Activated CD8-positive, alpha-beta T cell treated with anti-CD3 and anti-CD28 coated beads for 36 hours (primary cell): ENCODE measurements at places on chromosomes 6 and 20.
A peak's percentile ranks its signal among the peaks of the same experiment; 100 is the strongest.

- no peak for DNase-seq
Observed at GRCh38 chr6:4008324-4009047, 70.5 kb downstream of the FAM217A start.

GRCh38 chr6:136723780-136724179 is 68.5 kb downstream of the MAP3K5 start:
- peak; percentile 73 for DNase-seq

- no peak for DNase-seq
Observed at GRCh38 chr6:36829919-36830544, 9.2 kb downstream of the CPNE5 start.

DNA sequence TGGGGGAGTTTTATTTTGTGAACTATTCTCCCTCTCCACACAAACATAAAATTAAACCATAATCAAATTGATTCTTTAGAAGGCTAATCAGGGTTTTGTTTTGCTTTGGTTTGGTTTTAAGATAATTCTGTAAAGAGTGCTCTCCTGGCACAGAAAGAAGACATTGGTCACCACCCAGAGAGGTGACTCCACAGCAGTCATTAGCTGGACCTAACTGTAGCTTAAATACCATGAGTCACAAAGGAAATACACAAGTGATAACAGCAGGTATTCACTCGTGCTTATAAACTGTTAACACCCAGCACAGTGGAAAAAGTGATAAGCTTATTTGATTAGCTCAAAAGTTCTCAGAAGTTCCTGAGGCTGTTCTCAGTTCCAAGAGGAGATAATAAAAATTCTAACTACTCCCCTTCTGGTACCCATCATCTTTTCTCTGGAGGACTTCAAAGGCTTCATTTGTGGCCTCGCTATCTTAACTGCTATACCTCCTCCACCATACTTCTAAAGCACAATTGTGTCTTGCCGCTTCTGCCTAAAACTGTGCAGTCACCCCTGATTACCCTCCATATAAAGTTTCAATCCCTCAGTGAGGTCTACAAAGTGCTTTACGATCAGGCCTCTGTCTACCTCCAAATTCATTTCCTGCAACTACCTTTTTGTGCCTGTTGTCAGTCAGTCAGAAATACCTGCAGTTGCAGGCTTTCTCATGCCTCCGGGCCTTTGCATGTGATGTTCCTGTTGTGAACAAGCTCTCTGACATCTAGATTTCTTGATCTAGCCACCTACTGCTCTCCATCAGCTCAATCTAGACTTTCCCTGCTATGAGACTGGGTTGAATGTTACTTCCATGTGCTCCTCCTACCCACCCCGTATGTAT is 201.1 kb downstream of the SAMD5 start:
- no peak for DNase-seq

- no peak for DNase-seq
Observed at GRCh38 chr20:58719258-58719657, 26.7 kb downstream of the NPEPL1 start.

GRCh38 chr6:105992315-105992961 is 93.7 kb upstream of the PRDM1 start:
- peak; percentile 88 for DNase-seq

DNA sequence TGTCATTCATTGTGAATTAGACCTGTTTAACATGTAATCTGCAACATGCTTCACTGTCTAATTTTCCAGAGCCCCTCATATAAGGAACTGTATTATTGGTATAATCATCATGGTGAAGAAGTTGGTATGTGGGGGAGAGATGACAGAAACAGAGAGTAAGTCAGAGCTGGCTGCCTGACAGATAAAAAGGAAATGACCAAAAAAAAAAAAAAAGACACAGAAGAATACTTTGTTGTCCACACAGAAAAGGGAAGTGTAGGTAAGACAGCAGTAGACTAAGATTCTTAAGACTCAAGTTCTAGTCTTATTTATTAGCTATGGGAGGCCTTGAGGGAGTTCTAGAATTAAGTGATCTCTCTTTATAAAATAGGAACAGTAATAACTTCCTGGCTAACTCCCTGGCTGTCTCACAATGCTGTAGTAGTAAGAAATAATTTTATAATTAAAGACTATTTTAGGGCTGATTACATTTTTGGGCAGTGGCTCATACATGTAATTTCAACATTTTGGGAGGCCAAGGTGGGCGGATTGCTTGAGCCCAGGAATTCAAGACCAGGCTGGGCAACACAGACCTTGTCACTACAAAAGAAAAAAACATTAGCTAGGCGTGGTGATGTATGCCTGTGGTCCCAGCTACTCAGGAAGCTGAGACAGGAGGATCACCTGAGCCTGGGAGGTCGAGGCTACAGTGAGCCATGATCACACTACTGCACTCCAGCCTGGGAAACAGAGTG is 102.5 kb downstream of the PRL start:
- no peak for DNase-seq

GRCh38 chr6:26173836-26174145 is 86.6 kb downstream of the HFE start:
- DNase-seq = no peak

GRCh38 chr6:150302520-150303176 is 66.2 kb upstream of the IYD start:
- no peak for DNase-seq

DNA sequence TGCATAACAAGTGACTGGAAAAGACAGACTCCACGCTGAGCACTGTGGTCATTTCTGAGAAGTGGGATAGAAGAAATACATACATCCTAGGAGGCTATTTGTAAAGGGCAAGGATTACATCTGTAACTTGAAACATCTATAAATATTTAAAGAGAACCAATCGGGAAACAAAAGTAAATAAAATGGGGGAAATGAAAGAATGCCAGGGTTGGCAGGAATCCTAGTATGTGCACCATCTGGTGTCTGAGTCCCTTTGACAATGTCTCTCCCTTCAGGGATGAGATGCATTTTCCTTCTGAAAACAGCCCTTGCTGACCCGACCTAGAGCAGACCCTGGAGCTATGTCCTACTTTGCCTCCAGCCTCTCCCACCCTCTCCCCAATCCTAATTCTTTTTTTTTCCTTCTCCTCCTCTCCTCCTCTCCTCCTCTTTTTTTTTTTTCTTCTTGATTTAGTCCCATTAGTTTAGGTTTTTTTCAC is 53.2 kb downstream of the VSTM2L start:
- no peak for DNase-seq

DNA sequence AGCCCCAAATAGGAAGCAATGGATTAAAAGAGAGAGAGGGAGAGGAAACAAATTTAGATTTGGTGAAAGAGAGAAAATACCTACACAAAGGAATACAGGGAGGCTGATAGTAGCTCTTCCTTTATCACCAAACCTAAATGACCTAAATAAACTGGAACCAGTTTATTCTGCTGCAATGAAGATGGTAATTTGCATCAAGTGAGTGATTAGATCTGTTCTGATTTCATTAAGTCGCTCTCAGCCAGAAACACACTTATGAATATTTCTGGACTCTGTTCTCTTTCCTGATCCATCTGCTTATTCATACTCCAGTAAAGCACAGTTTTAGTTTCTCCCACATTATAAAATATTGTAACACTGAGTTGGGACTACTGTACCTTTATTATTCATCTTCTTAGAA is 83.4 kb upstream of the BMP5 start:
- DNase-seq = no peak

GRCh38 chr6:53309901-53310300 is 38.8 kb downstream of the ELOVL5 start:
- no peak for DNase-seq

DNA sequence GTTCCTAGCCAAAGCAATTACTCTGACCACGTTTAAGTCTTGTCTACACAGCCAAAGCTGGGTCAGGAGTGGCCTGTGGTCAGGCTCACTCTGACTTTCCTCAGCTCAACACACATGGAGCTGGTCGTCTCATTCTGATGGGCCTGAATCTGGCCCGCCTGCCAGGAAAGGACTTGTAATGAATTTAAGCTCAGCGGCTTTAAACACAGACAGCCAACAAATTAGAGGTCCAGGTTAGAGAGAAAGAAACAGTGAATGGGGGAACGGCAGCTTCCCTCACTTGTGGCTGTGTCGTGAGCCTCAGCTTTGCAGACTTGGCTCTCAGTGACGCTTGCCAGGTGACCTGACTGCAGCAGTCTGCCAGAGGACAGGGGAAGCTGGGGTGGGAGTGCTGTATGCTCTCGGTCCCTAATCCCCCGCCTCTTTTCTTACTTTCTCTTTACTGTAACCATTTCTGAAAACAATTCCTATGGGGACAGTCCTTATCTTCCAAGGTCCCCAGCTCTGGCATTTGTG is 121.9 kb upstream of the AGPAT4 start:
- DNase-seq = no peak

DNA sequence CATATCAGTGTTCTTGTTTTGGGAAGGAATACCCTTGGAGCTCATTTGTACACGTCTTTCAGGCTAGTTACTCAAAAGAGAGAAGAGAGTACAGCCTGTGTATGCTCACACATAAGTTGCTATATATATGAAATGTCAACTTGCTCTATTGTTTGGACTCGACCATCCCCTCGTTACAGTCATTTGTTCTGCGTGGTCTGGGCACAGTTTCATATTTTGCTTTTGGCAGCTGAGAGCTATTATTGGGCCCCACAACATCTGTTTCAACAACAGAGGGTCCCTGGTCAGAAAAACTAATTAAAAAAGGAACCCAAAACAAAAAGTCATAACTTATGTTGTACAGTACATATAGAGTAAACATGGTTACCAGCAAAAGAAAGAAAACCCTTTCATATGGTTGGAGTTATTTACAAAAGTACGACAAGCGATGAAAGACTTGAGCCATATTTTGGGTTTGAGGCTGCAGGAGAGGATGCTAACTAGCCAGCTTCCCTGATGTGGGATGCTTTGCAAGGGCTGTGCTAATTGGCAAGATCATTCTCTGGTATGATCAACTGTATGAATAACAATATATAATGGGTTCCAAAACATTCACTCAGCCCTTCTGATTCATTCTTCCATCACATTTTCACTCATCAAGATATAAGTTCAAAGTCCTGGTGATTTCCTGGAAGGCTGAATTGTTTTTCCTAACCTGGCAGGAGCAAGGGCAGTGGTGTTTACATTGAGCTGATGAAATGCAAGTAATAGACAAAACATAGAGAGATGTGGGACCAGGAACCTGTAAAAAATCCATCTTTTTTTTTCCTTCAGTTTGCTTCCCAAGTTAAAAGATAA is 137.9 kb downstream of the RPS12 start:
- DNase-seq = no peak

- DNase-seq = no peak
Observed at GRCh38 chr20:14445902-14446301, 108.5 kb upstream of the FLRT3 start.

DNA sequence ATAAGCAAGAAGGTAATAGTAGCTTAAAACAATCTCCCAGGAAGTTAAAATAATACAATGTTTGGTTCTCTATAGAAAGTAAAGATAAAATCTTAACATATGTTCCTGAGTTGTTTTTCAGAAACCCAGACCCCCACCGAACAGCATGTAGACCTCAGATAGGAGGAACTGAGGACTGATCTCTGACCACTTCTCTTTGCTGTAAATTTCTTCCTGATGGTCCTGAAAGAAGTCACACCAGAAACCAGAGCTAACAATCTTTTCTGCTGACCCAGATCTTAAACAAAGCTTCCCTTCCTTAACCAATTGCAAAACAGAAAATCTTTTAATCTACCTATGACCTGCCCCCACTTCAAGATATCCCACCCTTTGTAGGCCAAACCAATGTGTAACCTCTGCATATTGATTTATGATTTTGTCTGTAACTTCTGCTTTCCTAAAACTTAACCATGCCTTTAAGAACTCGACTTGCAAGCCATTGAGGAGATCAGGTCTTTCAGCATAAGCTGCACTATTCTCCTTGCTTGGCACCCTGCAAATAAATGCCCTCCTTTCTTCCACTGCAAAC is 21.9 kb upstream of the BEND6 start:
- no peak for DNase-seq

- no peak for DNase-seq
Observed at GRCh38 chr20:40808936-40809335, 119.9 kb upstream of the MAFB start.

GRCh38 chr6:128482642-128483041 is 37.8 kb downstream of the PTPRK start:
- DNase-seq = no peak

- no peak for DNase-seq
Observed at GRCh38 chr6:47286301-47286700, 23.4 kb downstream of the TNFRSF21 start.

GRCh38 chr6:134698228-134698627 is 251.7 kb downstream of the ALDH8A1 start:
- no peak for DNase-seq
